ENCODE measurements at places on chromosomes 13 and 19. TPM values are rescaled to one million over a fixed set of nuclear protein-coding genes. Genes with fewer than 3 reads are reported as not detected.

Gene IGFL1
- polyA plus RNA-seq: not detected

Gene NCLN
- polyA plus RNA-seq: 26.3 TPM

Gene IQCN
- polyA plus RNA-seq: 1.3 TPM

Gene PRR22
- polyA plus RNA-seq: 0.79 TPM

Gene TRPC4
- polyA plus RNA-seq: 0.74 TPM

Gene UBE2S
- polyA plus RNA-seq: 9.3 TPM

Gene TYROBP
- 23.7 TPM for polyA plus RNA-seq

Gene ADPRHL1
- polyA plus RNA-seq: 2.4 TPM

Gene TEX30
- polyA plus RNA-seq: 8.2 TPM

Gene NLRP11
- not detected for polyA plus RNA-seq

Gene SHC2
- 39.4 TPM for polyA plus RNA-seq

Gene CCL25
- polyA plus RNA-seq: not detected

Gene KCNN4
- 0.55 TPM for polyA plus RNA-seq

Gene ZSCAN5B
- polyA plus RNA-seq: 0.04 TPM

Gene DIAPH3
- 0.45 TPM for polyA plus RNA-seq

Gene IRS2
- 3.8 TPM for polyA plus RNA-seq

Gene DLL3
- polyA plus RNA-seq: not detected

Gene C13orf42
- polyA plus RNA-seq: 0.06 TPM

Gene USF2
- 68.2 TPM for polyA plus RNA-seq

Gene CYP4F12
- polyA plus RNA-seq: 17.7 TPM

Gene RDH8
- polyA plus RNA-seq: 0.12 TPM

Gene ZNF100
- 1.5 TPM for polyA plus RNA-seq

Gene NLRP9
- polyA plus RNA-seq: not detected

Gene OR7C2
- not detected for polyA plus RNA-seq

Gene CASP14
- polyA plus RNA-seq: not detected

Gene KLK2
- polyA plus RNA-seq: not detected

Gene SIGLEC8
- polyA plus RNA-seq: 0.04 TPM

Gene ADGRE1
- 1.4 TPM for polyA plus RNA-seq

Gene VSTM2B
- polyA plus RNA-seq: not detected

Gene LILRB2
- polyA plus RNA-seq: 2.4 TPM

Gene KPTN
- polyA plus RNA-seq: 7.7 TPM

Gene APOC4
- polyA plus RNA-seq: not detected

Gene ZNF667
- polyA plus RNA-seq: 3.0 TPM

Gene CABP5
- not detected for polyA plus RNA-seq

Gene FREM2
- 0.11 TPM for polyA plus RNA-seq

Gene ZIC2
- not detected for polyA plus RNA-seq

Gene B3GNT3
- 0.55 TPM for polyA plus RNA-seq

Gene SPART
- 33.5 TPM for polyA plus RNA-seq

Gene CALR3
- not detected for polyA plus RNA-seq

Gene SGTA
- polyA plus RNA-seq: 37.0 TPM

Gene ZNF468
- 5.5 TPM for polyA plus RNA-seq

Gene VSTM1
- 0.76 TPM for polyA plus RNA-seq

Gene ZSCAN22
- polyA plus RNA-seq: 0.67 TPM

Gene ZNF726
- polyA plus RNA-seq: 0.28 TPM

Gene PDE4A
- polyA plus RNA-seq: 10.6 TPM

Gene GNA15
- 6.9 TPM for polyA plus RNA-seq

Gene GJB6
- 0.12 TPM for polyA plus RNA-seq

Gene PSG11
- not detected for polyA plus RNA-seq

All from adipose tissue (tissue), 3 donors.